ENCODE measurements at places on chromosomes 4 and X.

- no peak for DNase-seq
These were observed 149.5 kb downstream of the SHROOM3 start for GRCh38 chr4:76584241-76585152.

- no peak for DNase-seq
These were observed 71.1 kb upstream of the KCNIP4 start for GRCh38 chr4:22019676-22020075.

DNA sequence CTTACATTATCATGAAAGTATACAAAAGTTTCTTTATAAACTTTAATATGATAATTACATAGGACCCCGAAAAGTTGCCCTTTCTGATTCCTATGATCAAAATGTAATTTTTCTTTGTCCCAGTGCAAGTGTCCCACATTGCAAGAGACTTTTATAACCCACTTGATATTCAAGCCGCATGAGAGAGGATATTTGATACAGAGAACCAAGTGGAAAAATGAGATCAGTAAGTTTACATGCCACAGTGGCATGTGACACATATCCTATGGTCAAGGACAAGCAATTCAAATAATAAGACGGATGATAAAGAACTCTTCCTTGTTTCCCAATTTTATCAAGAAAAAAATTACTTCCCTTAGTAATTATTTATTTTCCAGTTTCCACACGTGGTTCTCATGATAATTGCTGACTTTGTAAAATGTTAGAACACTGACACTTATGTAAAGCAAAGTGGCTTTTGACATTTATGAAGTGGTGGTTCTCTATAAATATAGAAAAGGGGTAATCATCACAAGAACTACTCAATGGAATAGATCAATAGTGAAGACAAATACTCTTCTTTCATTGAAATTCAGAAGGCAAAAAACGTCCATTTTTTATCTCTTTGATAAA, 273.7 kb upstream of the NOCT start:
- no peak for DNase-seq

- DNase-seq = no peak
These were observed 11.3 kb downstream of the PPP2R3B start for GRCh38 chrX:375181-376036.

GRCh38 chrX:41693024-41693423, 4.3 kb downstream of the GPR34 start:
- no peak for DNase-seq

- no peak for DNase-seq
These were observed 54.1 kb downstream of the TMEM131L start for GRCh38 chr4:153520227-153520626.

All from activated T-cell treated with anti-CD3 and anti-CD28 coated beads for 48 hours (primary cell).